Hematopoietic multipotent progenitor cell treated with erythropoietin and hydrocortisone succinate and interleukin-3 and kit ligand, for 4 days (in vitro differentiated cells): ENCODE measurements at places on chromosomes 12 and 14.

GRCh38 chr14:80678436-80678835 is 263.1 kb downstream of the CEP128 start:
- no peak for DNase-seq

- peak; percentile 10 for DNase-seq
Measured at GRCh38 chr12:54840244-54840865, 14.0 kb upstream of the MUCL1 start.

- no peak for DNase-seq
Measured at GRCh38 chr12:100715976-100716944, 78.3 kb upstream of the ANO4 start.

DNA sequence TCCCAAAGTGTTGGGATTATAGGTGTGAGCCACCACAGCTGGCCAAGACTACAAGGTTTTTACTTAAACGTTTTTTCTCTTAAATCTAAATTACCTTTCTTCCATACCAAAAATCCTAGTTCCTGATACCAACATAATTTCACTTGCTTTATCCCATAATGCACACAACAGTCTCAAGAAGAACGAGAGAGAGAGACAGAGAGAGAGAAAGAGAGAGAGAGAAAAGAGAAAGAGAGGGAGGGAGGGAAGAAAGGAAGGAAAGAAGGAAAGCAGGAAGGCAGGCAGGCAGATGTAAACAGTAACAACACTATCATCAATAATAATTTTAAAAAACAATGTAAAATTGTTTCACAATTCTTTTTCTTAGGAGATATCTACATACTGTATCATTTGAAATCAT is 118.4 kb downstream of the BTG1 start:
- no peak for DNase-seq

DNA sequence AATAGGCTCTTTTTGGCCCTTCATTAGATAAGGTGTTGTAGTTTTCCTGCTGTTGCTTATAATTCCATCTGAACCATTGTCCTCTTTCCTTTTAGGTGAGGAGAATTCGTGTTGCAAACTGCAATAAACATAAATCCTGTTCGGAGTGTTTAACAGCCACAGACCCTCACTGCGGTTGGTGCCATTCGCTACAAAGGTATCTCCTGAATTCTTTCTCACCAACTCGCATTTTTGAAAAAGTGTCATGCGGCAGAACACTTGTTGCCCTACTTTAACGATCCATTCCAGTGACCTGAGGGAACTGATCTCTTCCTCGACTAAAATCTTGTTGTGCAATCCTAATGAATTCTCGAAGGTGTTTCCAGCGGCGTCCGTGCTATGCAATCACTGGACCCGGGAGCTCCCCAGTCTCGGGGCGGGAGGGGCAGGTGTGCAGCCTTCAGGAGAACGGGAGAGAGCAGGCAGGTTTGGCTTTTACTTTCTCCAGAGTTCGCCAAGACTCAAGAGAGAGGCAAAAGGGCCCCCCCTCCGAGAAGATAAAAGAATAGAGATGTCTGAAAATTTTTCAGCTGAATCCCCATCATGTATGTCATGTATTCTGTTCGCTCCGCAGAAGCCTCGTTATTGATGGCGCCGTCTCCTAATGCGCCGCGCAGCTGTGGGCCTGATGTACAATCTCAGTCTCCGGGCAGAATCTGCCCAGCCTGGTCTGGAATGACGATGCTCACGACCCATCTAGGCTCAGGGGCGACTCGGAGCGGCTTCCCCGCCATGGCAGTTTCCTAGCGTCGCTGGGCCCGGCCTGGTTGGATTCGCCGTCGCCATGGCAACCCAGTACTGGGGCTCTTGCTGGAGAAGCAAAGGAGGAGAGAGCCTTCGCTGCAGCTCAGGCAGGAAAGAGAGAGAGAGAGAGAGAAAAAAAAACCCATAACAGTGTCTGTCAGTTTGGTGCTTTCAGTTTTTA is 38.2 kb downstream of the PLXNC1 start:
- DNase-seq: no peak
